Activated gamma-delta T cell treated with anti-CD3 and anti-CD28 coated beads, Interleukin-2, amount 50 U/mL, for 16 hours (primary cell): ENCODE measurements at places on chromosomes 1 and 21.

- no peak for DNase-seq
These were observed 50.7 kb upstream of the RHOU start for GRCh38 chr1:228684607-228685006.

DNA sequence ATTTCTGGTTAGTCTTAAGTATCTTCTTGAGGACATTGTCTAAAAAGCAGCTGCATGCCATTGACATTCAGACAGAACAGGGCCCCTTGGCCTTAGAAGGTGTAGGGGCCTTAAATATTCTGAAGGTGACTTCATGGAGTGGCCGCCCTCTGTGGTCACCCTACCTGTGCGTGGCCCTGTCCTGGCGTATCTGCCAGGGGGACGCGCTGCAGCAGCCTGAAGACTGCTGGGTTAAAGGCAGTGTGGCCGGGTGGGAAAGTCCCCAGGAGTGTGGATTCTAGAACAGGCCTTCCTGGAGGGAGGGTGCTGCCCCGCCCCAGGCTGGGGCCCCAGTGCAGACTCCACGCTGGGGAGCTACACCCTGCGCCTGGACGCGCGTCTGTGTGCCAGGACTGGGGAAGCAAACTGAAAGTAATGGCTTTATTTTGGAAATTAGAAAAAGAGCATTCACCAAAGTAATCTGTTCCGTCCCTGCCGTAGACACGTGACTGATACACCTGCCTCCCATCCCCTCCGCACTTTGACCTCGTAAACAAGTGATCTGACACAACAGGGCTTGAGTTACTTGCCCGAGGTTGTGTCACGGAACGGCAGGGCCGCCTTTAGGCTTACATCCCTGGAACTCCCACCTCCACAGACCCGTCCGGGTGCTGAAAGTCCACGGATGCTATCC, 1.8 kb downstream of the AGPAT3 start:
- DNase-seq: no peak

DNA sequence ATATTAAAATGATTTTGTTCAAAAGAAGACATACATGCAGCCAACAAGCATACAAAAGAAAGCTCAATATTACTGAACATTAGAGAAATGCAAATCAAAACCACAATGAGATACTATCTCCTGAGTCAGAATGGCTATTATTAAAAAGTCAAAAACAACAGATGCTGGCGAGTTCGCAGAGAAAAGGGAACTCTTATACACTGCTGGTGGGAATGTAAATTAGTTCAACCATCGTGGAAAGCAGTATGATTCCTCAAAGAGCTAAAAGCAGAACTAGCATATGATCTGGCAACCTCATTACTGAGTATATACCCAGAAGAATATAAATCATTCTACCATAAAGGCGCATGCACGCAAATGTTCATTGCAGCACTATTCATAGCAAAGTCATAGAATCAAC, 126.0 kb upstream of the HMCN1 start:
- no peak for DNase-seq

DNA sequence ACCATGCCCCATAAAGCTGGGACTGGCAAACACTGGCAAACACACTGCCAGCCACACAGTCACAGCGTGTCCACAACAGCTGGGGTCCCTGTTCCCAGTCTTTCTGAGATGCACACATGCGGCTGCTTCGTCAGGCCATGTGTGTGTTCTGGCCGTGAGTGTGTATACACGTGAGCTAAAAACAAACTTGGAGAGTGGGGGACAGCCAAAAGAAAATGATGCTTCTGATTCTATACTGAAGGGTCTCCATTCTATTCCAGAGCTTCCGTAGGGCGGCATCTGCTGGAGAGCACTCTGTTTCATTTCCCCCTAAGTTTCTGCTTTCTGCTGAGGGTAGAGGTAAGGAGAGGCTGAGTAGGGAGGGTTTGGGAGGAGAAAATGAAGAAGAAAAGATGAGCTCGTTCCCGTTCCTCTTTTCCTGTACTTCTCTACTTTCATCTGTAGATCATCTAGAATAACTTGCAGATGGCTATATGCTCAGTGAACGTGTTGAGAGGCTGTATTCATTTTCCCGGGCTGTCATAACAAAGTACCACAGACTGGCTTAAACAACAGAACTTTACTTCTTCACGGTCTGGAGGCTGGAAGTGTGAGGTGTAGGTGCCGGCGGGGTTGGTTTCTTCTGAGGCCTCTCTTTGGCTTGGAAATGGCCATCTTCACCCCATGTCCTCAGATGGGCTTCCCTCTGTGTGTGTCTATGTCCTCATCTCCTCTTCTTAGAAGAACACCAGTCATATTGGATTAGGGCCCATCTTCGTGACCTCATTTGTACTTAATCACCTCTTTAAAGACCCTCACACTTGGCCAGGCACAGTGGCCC, 151.6 kb downstream of the TOMM20 start:
- no peak for DNase-seq

DNA sequence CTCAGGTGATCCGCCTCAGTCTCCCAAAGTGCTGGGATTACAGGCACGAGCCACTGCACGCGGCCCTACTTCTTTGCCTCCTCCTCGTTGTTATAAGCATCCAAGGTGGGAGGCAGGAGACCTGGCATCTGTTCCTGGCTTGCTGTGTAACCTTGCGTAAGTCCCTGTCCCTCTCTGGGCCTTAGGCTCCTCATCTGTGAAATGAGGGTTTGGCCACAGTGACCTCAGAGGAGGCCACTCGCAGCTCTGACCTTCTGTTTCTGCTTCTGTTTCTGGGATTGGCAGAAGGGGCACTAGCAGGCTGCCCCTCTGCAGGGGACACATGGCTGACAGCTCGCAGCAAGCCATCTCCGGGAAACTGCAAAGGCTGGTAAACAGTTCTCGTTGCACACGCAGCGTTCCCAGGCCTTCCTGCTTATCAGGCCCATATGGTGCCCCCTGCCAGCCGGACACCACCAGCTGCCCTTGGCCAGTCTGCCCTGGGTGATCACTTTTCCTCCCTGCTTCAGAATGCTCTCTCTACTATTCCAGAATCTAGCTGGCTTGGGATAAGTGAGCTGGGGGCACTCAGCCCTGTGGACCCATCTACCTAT, 2.6 kb upstream of the LDLRAP1 start:
- DNase-seq: no peak

- no peak for DNase-seq
These were observed 3.6 kb downstream of the CAP1 start for GRCh38 chr1:40044110-40044509.

DNA sequence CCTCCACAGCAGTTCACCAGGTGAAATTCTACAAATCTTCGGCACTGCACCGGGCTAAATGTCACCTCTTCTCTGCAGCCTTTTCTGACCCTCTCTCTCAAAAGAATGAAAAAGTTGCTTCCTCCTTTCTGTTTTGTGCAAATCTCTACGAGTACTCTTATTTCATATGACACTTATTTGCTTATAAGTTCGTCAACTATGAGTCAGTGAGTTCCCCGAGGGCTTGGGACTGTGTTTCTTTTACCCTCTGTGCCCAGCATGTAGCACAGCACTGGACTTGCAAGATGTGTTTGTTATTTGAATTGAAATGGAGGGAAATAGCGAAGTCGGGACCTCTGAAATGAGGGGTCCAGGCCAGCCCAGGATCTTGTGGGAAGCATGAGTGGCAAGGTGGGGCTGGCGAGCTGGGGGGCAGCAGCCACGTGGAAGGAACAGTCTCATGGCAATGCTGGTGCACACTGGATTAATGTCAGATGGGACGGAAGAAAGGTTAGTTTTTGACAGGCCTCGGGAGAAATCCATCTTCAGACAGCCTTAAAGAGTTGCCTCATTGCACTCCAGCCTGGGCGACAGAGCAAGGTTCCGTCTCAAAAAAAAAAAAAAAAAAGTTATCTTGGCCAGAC, 6.2 kb downstream of the SLC6A9 start:
- DNase-seq: no peak

DNA sequence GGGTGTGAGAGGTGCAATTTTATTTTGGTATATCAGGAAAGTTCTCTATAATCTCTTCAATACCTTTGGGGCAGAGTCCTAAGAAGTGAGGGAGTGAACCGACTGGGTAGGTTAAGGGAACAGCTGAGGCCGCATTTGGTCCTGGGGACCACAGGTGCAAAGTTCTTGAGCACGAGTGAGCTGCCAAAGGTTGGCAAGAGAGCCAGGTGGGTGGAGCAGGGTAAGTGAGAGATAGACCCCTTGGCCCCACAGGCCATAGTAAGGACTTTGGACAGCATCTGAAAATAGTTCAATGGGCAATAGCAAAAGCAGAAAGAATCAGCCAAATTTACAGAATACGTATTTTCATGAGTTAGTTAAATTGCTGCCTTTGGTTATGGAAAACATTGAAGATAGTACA, 11.0 kb upstream of the NID1 start:
- DNase-seq: no peak

GRCh38 chr1:227901906-227902640, 45.7 kb downstream of the WNT9A start:
- DNase-seq: no peak

GRCh38 chr1:23801876-23802275, 1.3 kb upstream of the GALE start:
- no peak for DNase-seq

DNA sequence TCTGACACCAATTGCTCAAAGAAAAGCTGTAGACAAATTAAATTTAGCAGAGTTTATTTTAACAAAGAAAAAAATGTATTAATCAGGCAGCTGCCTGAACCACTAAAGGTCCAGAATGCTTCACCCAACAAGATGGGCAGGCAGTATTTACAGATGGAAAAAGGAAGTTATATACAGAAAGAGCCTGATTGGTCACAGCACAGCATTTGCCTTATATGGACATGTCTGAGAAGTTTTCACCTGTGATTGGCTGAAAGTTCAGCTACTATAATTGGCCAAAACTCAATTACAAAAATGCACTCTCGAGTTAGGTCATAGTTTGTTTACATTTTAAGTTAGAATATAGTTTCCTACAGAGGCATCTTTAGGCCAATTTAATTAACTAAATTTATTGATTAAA, 15.1 kb upstream of the FMO1 start:
- no peak for DNase-seq

DNA sequence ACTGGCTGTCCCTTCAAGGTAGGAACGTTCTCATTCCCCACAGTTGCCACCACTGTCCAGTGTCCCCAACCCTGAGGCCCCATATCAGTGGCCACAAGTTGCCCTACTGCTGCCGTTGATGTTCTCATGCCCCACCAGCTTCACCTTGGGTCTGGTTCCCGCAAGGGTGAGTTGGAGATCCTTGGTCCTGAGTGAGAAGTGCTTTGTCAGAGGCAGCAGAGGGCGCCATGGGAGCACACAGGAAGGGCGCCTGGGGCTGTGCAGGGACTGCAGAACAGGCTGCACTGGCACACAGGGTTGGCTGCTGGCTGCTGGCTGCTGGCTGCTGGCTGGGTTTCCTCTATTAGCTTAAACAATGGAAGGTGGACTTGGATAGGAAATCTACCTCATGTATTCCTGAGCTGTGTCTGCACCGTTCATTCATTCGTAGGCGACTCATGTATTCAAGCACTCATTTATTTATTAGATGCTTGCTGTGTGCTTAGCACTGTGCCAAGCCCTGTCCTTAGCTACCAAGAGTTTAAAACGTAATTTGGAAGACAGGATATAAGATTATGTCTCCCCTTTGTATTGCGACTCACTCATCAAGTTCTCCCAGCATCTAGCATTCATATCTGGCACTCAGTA, 2.1 kb upstream of the S100A9 start:
- no peak for DNase-seq

- no peak for DNase-seq
These were observed 16.3 kb downstream of the PCP4L1 start for GRCh38 chr1:161274874-161275273.

- no peak for DNase-seq
These were observed 10.4 kb downstream of the ANP32E start for GRCh38 chr1:150225546-150225945.

DNA sequence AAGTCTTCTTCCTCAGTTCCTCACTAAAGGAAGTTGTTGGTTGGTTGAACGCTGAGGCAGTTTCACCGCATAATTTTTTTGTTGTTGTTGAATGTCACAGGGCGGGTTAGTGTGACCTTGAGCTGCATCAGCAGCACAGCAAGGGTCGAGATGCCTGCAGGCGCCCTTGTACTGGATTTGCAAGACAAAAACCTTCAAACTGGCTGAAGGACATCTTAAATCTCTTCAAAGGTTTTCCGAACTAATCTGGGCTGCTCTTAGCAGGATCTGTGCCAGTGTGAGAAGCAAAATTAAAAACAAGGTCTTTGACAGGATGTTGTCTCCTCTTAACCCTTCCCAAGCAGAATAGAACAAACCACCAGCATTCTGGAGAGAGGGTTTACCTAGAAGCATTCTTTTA, 59.4 kb downstream of the NRIP1 start:
- no peak for DNase-seq

DNA sequence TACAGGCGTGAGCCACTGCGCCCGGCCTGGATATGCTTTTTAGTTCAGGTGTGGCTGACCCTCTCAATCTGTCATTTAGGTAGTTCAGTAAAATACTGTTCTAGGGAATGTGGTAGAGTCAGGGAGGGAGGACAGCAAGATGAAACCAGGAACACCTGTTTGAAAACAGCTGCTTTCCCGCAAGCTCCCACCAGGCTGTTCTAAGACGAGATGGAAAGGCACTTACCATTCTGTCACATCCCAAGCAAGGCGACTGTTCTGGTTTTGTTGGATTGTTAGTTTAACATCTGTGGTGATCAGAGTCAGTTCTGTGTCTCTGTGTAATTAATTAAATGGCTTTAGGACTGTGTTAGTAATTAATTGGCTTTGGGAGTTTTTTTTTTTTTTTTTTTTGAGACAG, 2.9 kb downstream of the CHAF1B start:
- DNase-seq: no peak

DNA sequence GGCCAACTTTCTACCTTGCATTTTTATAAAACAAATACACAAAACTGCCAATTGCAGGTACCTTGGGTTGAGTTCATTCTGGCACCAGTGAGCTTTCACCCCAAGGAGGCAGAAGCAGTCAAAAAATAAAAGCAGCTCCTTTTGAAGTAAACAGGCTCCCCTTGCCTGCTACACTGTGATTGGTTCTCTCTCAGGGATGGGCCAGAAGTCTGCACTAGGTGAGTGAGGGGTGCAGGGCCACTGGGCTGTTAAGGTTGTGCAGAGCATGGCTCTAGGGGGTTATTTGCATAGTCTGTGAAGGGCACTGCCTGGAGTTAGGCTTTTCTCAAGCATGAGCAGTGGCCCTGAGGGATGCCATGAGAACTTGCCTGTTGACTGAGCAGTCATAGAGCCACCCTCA, 39.1 kb downstream of the AKNAD1 start:
- no peak for DNase-seq

GRCh38 chr1:176838276-176838995, 326.1 kb downstream of the ASTN1 start:
- DNase-seq: no peak
